ENCODE measurements at places on chromosomes 3 and 15.

DNA sequence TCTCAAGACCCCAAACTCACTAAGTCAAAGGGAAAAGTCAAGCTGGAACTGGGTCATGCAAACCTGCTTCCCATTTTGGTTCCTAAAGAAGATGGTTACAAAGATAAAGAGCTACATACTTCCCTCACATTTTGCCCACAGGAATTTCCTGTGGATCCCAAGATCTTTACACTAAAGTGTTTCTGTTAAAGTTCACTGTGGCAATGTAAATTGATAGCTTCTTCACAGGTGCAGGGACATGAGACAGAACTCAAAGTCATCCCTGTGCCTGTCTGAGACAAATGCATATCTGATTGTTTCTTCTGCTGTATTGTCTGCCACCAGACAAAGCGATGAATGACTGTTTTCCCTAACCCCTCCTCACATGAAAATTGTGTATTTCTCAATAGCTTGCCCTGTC is 567.8 kb downstream of the ZIC1 start:
- DNase-seq = no peak

DNA sequence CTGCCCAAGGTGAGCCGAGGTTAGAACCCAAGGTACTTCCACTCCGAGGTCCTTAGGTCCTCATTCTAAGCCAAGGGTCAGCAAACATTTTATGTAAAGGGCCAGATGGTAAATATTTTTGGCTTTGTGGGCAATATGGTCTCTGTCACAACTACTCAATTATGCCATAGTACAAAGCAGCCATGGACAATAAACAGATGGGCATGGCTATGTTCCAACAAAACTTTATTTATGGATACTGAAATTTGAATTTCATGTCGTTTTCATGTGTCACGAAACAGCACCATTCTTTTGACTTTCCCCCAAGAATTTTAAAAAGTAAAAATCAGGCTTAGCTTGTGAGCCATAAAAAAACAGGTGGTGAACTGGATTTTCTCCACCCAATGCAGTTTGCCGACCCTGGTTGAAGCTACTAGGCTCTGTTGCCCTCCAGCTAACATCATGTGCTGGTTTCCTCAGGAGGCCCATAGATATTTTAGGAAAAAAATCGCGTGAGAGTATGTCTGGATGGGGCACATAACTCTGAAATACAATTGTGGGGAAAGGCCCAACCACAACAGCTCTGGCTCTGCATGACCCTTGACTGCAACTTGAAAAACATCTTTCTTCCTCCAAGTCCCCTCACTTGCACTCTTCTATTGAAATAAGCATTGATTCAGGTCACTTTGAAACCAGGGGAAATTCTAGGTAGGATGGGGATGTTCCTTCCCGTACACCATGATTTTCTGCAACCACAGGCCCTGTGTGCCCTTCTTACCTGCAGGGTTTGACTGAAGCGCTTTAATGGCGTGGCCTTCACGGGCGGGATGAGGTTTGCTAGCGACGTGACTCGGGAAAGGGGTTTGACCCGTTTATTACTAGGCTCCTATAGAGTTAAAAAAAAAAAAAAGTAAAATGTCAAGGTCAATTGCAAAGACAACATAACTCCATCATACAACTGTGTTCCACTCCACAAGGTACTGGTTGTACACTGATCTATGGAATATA is 28.5 kb downstream of the ARHGEF3 start:
- DNase-seq = no peak

DNA sequence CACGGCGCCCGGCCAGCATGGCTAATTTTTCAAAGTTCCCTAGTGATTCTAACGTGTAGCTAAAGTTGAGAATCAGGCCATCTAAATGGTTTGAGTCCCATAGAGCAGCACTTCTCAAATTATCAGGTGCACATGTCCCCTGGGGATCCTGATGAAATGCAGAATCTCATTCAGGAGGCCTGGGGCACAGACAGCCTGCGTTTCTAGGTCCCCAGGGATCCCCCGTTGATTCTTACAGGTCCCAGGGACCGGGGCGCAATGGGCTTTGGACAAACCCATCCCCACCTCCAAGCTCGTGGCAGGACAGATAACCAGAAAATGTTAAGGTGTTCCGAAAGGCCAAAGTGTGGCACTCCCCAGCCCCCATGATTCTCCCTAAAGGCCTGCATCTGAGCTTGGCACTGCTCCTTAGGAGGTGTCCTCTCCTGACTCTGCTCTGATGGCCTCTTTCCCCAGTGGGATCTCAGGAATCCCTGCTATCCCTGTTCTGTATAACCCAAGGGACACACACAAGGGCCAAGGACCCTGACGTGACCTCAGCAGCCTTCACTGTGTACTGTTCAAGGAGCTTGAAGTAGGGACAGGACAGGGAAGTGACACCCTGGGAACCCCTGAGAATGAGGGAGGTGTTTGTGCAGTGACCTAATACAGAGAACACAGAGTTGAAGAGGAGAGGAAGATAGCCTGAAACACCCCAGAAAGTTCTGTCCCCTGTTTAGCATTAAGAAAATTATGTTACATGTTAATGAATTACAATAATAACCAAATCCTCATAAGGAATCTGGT is 8.0 kb downstream of the LRRK1 start:
- DNase-seq = no peak

DNA sequence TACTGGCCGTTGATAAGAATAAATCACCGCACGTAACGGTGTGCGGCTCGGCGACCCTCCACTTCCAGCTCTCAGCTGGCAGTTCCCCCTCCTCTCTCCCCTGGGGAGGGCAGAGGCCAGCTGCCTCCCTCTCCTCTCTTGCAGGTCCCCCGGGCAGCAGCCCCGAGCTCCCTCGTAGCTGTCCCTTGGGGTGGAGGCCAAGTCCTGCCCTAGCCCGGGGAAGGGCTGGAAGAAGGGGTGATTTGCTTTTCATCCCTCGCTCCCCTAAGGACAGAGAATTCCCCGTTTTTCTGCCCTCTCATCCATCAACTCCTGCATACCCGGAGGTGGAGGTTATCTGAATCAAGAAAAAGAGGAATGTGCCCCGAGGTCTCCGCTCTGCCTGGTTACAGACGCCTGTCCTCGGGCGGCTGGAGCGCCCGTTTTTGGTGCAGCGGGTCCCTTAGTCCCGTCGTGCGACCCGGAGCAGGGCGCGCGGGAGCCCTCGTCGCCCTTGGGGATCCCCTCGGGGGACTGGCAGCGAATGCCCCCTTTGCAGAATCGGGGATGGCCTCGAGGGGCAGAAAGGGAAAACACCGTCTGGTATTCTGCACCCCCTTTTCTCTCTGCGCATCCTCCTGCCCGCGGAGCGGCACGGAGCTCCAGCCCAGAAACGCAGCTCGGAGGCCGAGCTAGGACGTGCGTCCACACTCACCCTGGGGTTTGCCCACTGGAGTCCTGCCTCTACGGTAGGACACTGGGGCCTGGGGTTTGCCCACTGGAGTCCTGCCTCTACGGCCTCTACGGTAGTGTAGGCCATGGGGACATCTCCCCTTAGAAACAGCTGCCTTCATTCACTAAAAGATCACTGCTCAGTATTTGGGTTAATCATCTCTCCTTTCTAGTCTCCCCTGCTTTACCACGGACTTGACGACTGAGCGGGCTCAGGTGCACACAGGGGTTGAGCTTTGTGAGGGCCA is 2.2 kb downstream of the PTPRG start:
- DNase-seq = no peak
